ENCODE measurements at places on chromosomes 2 and 18.
A peak's percentile ranks its signal among the peaks of the same experiment; 100 is the strongest.

- DNase-seq = no peak
- no peak overlapping the region for H3K27ac ChIP-seq
- peaks cover 5% of the 10 kb centered on the region for H3K4me1 ChIP-seq
- H3K4me3 ChIP-seq = no peak overlapping the region
Observed at GRCh38 chr2:27661371-27661770, 2.0 kb downstream of the SUPT7L start.

DNA sequence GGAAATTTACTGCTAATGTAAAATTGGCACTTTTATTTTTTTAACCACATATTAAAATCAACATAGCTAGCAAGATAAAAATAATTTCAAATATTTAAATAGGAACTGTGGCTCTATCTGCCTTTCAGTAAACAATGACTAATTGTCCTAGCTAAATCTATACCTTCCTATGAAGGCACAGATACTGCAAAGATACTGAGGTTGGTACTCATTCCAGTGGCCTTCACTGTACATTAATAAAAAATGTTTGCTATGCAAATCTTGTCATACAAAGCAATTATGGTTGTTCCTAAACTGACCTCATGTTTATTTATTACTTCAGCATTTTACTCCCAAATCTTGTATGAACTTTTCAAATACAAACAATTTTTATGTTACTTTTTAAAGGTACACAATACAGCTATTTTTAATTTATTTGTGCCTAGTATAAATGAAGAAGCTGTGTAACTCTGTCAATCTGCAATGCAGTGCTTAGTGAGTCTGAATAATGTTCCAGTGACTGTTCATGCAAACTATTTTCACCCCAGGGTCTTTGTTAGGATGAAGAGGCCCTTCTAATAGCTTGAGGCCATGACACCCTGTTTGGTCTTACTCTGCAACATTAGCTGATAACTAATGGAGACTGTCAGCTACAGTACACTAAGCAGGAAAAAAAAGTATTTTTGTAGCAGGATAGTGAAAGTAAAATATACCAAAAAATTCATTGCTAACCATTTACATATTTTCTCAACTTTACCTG, 9.3 kb upstream of the ERBB4 start:
- no peaks in the 10 kb centered on the region for H3K4me1 ChIP-seq
- H3K27me3 ChIP-seq = no peaks in the 10 kb centered on the region
- H3K4me3 ChIP-seq = no peak overlapping the region
- no peak for DNase-seq
- no peaks in the 10 kb centered on the region for H3K36me3 ChIP-seq

DNA sequence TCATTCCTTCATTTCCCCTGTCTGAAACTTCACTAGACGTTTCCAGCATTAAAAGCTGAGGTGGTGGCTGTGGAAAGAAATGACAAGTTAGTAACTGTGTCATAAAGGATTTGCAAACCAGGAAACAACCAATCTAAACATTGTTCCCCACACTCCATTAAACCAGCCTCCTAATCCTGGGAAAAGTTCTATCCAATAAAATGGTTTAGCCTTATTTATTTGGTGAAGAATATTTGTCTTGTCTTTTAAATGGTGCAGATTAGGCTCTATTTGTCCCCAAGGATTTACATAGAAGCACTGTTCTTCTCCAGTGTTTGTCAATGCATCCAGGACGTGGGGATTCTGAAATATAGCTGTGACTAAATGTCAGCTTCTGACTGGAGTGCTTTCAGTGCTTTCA, 10.5 kb upstream of the DPP4 start:
- no peak overlapping the region for H3K4me3 ChIP-seq
- no peak overlapping the region for H3K27ac ChIP-seq
- no peaks in the 10 kb centered on the region for H3K27me3 ChIP-seq
- peak; percentile 46 for DNase-seq

DNA sequence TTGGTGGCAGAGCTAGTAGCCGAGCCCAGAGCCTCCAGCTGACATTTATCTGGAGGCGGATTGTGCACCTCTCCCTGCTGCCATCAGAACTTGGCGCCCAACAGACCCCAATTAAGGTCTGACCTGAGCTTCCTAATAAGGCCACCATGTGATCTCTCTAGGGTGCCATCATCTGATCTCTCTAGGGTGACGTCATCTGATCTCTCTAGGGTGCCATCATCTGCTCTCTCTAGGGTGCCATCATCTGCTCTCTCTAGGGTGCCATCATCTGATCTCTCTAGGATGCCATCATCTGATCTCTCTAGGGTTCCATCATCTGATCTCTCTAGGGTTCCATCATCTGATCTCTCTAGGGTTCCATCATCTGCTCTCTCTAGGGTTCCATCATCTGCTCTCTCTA, 6.2 kb downstream of the KCNF1 start:
- H3K4me3 ChIP-seq = no peak overlapping the region
- no peak overlapping the region for H3K27ac ChIP-seq
- peaks cover 51% of the 10 kb centered on the region for H3K27me3 ChIP-seq
- no peaks in the 10 kb centered on the region for H3K36me3 ChIP-seq

- H3K27ac ChIP-seq = no peak overlapping the region
- no peaks in the 10 kb centered on the region for H3K36me3 ChIP-seq
- H3K4me3 ChIP-seq = no peak overlapping the region
- no peaks in the 10 kb centered on the region for H3K4me1 ChIP-seq
- H3K27me3 ChIP-seq = peaks cover 14% of the 10 kb centered on the region
Observed at GRCh38 chr18:13252686-13253410, 34.3 kb downstream of the LDLRAD4 start.

DNA sequence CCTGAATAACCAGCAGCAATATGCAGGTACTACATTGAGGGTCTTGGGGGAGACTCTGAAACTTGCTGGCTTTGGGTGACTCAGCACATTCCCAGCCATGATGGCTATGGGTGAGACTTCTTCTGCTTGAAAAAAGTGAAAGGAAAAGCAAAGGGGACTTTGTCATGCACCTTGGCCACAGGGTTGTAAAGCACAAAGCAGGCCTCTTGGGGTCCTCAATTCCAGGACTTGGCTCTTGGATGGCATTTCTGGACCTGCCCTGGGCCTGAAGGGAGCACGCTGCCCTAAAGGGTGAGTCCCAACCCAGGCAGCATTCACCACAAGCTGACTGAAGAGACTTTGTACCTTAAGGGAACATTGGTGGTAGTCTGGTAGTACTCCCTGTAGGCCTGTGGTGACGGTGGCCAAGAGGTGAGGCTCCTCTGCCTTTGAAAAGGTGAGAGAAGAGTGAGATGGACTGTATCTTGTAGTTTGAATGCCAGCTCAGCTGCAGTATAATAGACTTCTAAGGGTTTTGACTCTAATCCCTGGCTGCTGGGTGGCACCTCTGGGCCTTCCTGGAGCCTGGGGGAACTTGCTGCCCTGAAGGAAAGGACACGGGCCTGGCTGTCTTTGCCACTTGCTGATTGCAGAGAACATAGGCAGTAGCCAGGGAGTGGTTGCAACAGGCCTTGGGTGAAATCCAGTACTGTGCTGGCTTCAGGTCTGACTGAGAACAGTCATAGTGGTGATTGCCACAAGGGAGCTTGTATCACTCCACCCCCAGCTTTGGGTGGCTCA, 36.5 kb upstream of the CYTIP start:
- no peak overlapping the region for H3K27ac ChIP-seq
